ENCODE measurements at places on chromosomes 2 and 18.

DNA sequence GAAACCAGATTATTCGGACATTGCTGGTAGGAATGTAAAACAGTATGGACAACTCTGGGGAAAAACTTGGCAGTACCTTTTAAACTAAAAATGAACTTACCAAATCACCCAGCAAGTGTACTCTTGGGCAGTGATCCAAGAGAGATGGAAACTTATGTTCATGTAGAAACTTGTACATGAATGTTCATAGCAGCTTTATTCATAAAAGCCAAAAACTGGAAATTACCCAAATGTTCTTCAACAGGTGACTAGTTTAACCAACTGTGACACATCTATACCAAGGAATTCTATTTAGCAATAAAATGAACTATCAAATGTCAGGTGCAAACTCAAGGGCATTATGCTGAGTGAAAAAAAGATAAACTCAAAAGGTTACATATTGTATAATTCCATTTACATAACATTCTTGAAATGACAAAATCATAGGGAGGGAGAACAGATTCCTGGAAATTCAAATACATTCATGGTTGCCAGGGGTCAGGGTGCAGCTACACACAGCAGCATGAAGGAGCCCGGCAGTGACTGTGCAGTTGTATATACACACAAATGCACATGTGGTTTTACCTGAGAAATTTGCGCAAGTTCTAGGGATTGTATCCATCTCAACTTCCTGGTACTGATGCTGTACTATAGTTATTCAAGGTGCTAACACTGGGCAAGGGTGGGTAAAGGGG lies 3.5 kb upstream of the RNU4ATAC start:
- DNase-seq = no peak

DNA sequence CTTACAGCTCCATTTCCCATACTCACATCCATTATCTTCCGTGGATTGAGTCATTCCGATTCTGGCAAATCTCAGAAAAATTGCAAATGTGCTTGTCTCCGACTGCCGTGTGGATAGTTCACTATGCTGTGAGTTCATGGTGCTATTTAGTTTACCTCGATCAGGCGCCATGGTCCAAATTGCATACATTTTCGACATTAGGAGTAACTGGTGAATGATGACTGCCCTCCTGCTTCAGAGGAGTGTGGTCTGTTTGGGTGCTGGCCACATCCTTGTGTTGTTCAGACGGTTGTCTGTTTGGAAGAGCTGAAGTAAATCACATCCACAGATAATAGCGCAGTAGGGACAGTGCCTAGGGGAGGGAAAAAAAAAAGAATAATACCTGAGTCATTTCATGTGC lies 439.5 kb downstream of the ZNF516 start:
- no peak for DNase-seq

GRCh38 chr2:44189104-44189503 lies 20.4 kb downstream of the PPM1B start:
- DNase-seq = no peak

GRCh38 chr2:3160751-3161330 lies 216.8 kb downstream of the EIPR1 start:
- no peak for DNase-seq

DNA sequence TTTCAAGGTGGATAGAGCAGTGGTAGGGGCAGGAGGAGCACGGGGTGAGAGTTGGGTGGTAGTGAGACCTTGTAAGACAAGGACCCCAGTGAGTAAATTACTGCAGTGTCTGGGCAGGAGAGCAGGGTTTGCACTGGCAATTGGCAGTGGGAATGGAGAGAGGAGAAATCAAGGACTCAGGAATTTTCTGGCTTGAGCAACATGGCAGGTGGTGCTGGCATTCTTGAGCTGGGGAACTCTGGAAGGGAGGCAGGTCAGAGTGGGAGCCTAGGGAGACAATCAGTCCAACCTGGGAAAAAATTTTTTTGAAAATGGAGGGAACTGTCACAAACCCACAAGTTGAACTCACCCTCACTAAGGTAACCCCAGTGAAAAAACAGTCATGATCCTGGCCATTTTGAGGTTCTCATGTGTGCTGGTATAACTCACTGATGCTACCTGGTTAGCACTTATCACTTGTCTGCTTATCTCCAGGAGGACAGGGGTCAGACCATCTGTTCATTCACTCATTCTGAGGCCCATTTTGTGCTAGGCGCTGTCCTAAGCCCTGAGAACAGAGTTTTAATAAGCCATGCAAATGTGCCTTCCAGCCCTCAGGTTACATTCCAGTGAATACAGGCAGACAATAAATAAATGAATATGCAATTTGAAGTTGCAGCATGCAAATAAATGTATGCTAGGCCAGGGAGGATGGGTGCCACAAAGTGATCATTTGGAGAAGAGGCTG lies 92.2 kb upstream of the SEC11C start:
- no peak for DNase-seq

DNA sequence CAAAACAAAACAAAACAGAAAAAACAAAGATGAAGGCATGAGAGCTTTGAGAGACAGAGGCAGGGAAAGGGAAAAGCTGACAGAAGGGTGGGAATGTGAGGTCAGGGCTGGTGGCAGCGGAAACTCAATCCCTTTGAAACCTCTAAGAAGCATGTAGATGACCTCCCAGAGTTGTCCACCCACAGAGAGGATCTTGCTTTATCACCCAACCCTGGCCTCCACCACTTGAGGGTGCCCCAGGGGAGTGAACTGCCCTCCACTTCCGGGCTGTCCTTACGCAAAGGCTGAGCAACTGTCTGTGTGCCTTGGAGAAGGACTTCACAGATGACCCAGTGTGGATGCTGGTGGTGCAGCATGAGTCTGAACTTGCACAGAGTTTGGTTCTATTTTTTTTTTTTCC lies 26.7 kb downstream of the PDCL3 start:
- no peak for DNase-seq

GRCh38 chr2:795531-796041 lies 118.4 kb upstream of the TMEM18 start:
- no peak for DNase-seq
